ENCODE measurements at places on chromosomes 7 and 10.

DNA sequence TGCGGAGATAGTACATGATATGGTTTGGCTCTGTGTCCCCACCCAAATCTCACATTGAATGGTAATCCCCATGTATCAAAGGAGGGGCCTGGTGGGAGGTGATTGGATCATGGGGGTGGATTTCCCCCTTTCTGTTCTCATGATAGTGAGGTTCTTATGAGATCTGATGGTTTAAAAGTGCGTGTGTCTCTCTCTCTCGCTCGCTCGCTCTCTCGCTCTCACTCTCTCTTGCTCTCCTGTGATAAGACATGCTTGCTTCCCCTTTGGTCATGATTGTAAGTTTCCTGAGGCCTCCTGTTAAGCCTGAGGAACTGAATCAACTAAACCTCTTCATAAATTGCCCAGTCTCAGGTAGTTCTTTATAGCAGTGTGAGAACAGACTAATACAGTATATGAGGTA, 171.9 kb downstream of the NSUN6 start:
- DNase-seq: no peak

GRCh38 chr7:88071994-88072714, 138.1 kb downstream of the ADAM22 start:
- DNase-seq: no peak

DNA sequence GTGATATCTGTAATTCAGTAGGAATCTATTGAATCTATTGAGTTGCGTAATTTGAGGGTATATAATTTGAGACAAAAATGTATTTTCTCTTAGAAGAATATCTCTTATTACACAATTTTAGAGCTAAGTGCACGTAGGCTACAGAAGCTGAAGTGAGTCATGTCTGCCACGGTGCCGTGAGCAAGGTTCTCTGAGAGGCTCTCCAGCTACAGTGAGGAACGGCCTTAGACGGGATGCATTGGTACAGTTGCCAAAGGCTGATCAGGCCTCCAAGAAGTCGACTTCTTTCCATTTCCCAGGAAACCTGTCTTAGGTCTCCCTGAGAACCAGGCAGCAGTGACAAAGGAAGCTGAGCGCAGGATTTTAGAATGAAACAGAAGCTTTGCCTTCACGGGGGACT, 28.6 kb downstream of the TCERG1L start:
- no peak for DNase-seq

DNA sequence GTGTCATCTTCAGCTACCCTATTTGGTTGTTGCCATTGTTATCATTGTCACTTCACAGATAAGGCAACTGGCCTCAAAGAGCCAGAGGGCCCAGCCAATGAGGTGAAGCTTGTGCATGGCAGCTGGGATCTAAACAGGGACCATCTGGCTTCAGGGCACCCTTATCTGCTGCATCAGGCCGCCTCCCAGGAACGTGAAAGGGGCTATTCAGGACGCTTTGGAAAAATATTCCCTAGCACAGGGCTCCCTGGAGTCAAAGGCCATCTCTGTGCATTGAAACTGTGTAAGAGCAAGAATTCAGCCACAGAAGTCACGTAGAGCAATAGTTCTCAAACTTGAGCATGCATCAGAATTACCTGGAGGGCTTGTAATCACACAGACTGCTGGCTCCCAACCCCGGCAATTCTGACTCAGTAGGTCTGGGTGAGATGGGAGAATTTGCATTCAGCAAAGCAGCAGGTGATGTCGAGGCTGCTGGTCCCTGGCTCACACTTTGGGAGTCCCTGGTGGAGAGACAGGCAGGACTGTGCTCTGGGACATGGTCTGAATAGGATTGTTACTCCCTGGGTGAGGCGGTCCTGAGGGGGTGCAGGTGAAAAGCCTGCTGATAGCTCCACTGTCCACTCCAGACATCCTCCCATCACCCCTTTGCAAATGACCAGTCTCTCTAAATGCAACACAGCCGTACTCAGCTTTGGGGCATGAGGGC, 21.5 kb upstream of the PLEKHA1 start:
- DNase-seq: no peak

GRCh38 chr7:70752794-70753241, 379.1 kb upstream of the GALNT17 start:
- DNase-seq: no peak

All from MV-4-11 (cell line).